Stimulated activated CD8-positive, alpha-beta memory T cell treated with anti-CD3 and anti-CD28 coated beads, Interleukin-7, amount 100 ng/mL, for 1 hour (primary cell): ENCODE measurements at places on chromosomes 13 and 19.

DNA sequence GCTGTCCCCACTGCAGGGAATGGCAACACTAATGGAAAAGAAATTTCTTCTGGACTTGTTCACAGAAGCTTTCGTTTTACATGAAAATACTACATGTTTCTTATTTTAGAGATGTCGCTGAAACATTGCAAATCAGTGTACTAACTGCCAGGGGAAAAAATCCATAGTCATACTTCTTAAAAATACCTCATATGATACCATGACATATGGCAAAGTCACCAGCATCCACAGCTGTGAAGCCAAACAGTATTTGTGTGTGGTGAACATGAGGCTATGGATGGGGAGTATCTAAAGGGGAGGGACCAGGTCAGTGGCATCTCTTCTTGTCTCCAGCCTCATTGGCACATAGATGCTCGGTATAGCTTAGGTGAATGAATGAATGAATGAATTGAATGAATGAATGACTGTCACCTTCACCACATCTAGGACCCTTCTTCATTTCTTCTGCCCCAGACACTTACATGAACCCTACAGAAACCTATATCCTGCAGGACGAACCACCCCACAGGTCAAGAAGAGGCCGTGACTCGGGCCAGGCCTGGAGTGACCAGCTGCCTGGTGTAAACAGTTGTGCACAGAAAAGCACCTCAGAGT, 14.6 kb upstream of the CD33 start:
- DNase-seq, result no peak

DNA sequence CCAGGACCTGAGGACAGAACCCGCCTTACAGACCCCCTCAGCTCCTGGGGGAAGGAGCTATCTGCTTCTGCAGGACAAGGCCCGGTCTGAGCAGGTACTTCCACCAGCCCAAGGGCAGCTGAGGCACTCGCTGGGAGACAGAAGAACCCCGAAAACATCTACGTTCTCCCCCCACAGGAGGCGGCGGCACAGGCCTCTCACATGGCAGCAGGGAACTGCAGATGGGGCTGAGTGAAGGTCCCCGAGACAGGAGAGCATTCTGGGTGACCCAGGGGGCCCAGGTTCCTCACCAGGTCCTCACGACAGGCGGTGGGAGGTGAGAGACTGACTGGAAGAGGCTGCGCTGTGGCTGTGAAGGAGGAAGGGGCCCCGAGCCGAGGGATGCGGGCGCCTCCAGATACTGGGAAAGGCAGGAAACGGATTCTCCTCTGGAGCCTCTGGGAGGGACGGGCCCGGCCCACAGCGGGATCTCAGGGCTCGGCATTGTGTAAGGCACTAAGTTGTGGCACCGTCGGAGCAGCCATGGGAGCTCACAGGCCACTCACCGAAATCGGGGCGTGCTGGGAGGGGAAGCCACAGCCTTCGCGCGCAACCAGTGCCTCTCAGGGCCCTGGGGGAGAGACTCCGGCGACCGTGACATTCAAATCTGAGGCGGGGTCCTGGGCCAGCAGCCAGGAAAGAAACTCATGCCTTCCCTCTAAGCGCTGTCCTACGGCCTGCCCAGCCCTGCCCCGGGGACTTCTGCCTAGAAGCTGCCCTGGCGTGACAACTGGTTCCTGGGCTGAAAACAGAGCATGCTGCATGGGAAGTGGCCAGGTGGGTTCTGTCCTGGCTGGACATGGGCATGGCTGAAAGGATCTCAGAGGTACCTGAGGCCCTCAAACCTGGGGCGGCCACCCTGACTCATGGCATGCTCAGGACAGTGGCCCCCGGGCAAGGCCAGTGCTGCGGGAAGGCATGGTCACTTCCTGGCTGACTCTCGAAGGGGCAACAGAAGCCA, 14.0 kb downstream of the RPL36 start:
- no peak for DNase-seq

DNA sequence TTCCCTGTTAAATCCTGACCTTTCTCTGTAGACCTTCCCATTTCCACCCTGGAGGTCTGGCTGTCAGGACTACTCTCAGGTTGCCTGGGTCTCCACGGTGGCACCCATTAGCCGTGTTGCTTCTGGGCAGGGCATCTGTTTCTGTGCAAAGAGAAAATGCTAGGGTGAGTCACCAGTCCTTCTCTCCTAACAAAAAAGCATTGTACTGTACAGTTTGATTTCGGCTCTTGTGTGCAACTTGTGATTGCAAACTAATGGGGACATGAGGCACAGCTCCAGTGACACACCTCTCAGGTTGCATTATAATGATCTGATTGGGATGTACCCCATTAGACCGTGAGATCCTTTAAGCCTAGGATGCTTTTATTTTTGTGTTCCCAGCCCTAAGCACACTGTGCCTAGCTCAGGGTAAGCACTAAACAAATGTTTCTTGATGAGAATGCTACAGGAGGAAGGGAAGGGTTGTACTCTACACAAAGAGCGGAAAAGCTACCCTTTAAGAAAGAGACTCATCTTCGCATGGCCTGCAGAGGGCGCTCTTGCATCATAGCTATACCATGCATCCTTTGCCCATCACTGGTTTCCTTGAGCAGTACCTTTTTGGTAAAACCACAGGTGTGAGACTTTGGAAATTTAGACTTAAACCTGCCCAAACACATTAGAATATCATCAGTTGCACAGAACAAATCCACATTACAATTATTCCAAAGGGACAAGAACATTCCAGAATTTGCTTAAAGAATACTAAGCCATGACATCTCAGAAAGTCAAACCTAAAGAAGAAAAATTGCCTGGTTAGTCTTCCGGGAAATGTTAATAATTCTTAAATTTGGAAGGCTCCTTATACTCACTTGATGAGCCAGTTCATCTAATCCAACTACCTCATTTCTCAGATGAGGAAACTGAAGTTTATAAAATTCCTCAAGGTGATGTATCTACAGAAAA, 20.3 kb upstream of the TRIM13 start:
- peak; percentile 64 for DNase-seq

- no peak for DNase-seq
Measured at GRCh38 chr13:92901739-92902138, 324.9 kb upstream of the GPC6 start.

DNA sequence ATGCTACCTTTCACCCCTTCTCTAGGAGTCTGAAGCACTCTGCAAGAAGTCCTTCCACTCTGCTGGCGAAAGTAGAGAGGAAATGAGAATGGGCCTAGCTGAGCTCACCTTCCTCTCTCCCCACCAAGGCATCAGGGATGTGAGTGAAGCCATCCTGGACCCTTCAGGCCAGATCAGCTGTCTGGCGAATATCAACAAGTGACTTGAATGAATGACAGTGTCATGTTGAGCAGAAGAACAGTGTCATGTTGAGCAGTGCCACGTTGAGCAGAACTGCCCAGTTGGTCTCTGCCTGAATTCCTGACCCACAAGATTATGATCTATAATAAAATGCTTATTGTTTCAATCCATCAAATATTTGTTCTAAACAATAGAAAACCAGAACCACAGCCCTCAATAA, 166.2 kb upstream of the RFC3 start:
- DNase-seq, result no peak

DNA sequence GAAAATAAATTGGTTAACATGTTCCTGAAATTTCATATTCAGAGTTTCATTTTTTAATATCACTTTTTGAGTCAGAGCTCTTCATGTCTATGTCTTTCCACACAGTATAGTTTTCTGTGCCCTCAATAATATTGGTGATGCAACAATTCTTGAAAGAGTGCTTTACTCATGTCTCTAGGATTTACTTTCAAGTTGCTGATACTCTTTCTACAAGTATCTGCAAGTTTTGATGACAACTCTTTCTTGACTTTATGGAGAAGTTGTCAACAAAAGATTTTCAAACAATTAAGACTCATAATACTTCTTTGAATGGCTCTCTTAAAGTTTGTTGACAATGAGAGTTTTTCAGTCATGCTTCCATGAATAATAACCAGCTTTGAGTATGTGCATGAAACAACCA, 561.7 kb downstream of the DIAPH3 start:
- DNase-seq, result no peak

DNA sequence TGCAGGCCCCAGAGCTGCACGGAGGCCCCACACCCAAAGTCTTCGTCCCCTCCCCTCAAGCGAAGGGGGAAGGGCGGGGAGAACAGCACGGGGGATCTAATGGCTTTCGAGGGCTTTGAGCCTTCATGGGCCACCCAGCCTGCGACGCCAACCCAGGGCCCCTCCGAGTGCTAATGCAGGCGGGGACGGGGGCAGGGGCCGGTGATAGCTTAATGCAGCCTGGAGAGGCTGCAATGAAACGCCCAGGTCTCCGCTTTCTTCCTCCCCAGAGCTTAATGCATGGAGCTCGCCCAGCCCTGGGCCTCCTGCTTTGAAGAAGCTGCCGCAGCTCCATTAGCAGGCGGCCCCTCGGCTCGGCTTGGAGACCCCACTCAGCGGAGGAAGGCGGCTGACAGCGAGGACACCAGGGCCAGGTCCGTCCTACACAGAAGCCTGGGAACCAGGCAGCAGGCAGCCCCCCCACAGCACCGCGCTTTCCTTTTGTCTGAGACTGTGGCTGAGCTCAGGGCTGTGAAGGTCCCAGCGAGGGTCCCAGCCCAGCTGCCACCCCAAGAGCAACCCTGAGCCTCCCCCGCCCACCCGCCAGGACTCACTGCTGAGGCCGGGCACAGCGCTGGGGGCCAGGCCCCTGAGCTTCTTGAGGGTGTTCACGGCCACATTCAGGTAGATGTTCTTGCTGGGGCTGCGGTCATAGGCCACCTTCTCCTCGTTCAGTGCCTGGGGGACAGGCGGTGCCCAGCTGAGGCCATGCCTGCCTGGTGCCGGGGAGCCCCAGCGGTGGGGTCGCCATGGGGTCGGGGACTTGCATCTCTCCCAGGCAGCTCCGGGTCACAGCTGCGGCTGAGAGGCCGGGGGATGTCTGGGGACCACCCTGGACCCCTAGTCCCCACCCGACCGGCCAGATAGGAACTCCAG, 7.5 kb upstream of the ATP8B3 start:
- no peak for DNase-seq

DNA sequence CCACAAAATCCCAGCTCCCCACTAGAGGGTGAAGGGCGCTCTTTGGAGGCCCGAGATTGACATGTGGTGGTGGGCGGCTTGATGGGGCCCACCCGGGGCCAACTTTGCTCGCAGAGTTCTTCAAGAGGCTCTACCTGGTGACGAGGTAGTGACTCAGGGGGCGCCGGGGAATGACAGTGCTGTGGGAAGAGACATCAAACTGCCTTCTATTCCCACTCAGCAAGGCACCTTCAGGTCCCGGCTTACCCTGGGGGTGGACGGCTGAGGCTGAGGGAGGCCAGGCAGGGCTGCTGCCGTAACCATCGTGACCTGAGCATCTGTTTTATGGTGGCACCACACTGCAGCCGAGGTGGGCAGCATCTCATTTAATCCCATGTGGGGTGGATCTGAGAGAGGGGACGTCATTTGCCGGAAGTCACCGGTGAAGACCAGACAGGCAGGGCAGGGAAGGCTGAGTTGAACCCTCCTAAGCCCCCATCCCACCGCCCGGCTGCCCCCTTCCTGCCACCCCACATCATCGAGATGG, 1.6 kb downstream of the LINGO3 start:
- no peak for DNase-seq

DNA sequence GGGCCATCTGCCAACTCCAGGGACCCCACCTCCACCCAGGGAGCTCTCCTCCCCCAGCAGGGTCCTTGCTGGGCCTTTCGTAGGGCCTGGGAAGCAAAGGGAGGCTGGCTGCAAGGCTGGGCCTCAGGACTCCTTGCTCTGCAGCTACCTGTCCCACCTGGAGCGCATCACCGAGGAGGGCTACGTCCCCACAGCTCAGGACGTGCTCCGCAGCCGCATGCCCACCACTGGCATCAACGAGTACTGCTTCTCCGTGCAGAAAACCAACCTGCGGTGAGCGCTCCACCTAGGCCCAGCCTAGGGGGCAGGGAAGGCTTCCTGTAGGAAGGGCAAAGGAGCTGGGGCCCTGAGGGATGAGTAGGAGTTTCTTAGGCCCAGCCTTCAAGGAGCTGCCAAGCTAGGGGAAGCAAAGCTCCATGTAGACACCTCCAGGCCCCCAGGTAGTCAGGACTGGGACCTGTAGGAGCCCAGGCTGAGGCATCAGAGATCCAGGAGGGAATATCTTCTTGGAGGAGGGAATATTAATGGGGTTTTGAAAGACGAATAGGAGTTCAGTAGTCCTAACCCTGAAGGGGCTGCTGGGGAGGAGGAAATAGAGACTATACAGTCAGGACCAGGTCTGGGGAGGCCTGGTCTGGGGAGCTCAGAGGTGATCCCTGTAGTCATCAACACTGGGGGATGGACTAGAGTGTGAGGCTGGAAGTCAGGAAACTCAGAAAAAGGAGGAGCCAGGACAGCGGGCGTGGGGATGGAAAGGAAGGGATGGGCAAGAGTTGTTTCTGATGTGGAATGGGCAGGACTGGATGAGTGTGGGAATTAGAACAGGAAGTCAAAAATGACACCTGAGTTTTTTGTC, 16.0 kb downstream of the GNA15 start:
- no peak for DNase-seq

DNA sequence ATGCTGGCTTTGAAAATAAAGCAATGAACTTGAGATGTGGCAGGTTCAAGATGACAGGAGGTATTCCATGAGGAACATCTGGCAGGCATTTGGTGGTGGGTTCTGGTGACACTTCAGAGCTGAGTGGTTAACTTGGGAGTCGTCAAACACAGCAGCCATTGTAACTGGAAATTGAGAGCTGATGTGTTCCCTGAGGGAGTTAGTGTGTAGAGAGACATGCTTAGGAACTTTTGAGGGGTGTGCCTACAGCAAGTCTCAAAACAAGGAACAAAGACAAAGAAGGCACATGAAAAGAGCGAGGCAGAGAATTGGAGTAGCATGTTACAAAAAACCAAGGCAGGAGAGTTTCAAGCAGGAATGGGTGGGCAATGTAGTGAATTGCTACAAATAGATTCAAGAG, 53.9 kb upstream of the KL start:
- no peak for DNase-seq

DNA sequence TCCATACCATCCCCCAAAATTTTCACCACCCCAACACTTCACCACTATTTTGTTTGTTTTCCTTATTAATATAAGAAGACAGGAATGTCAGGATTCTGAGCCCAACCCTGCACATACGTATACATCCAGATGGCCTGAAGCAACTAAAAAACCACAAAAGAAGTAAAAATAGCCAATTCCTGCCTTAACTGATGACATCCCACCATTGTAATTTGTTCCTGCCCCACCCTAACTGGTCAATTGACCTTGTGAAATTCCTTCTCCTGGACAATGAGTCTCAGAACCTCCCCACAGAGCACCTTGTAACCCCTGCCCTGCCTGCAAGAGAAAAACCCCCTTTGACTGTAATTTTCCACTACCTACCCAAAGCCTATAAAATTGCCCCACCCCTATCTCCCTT, 132.5 kb downstream of the ZNF675 start:
- DNase-seq, result no peak

- DNase-seq, result no peak
Measured at GRCh38 chr19:41001243-41001971, 10.3 kb downstream of the CYP2B6 start.
